EL (cell line): ENCODE measurements at places on chromosomes 4 and X.

GRCh38 chr4:5931526-5931925, 38.6 kb upstream of the CRMP1 start:
- no peak for DNase-seq

GRCh38 chrX:12685541-12685940, 105.7 kb upstream of the PRPS2 start:
- DNase-seq = peak; percentile 19

DNA sequence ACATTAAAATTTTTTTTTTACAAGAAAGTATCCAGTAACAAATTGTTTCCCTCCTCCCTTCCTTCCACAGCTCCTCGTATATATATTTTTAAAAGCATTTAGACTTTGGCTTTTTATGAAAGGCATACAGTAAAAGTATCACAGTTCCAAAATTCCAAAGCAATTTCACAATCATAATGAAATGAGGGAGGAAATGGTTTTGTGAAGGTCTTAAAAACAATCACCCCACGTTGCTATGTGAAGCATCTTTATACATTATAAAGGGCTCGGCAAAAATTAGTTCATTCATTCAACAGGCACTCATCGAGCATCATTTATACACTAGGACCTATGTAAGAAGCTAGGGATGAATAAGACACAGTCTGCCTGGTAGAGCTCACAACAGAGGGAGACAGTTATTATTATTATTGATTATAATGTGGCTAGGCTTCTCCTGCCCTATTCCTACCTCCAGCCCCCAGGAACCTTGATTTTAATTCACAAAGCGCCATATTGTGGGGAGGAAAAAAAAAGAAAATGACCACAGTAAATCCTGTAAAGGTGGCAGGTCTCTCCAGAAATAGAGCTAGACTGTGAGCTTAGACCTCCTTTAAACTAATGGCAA, 239.9 kb downstream of the MAML3 start:
- peak; percentile 43 for DNase-seq

DNA sequence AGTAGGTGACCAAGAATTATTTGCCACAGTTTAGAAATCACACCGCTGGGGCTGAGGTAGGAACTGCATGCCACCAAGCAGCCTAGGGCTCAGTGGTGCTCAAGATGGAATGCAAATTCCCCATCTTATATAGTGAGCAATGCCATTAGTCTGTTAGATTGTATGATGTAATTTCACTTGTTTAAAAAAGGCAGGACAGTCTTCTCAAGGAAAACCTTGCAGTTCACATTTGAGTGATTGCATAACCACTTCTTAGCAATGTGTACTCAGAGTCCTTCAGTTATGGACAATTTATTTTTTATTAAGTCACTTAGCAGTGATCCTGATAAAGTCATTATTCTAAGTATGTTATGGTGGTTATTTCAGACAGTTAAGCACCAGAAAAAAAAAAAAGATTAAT, 142.9 kb upstream of the SFRP2 start:
- no peak for DNase-seq

DNA sequence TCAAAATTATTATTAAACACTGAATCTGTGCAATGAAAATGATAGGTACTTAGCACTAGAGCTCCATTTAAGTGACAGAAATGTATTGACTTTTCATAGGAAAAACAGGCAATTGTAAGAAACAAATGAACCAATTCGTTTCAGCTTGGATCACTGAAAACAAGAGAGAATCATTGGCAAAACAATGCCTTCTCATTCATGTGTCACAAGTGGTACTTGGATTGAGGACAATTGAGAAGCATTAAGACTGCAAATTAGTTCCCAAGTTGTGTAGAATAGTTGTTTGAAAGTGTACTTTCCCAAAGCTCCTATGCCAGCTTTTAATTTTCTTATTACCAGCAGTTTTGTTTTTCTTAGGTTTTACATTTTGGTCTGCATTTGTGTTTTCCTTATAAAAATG, 20.6 kb downstream of the CNKSR2 start:
- no peak for DNase-seq

GRCh38 chrX:24277405-24277804, 36.5 kb downstream of the SUPT20HL2 start:
- no peak for DNase-seq

GRCh38 chr4:151979819-151980218, 219.0 kb upstream of the GATB start:
- DNase-seq = no peak

GRCh38 chr4:77695774-77696173, 90.2 kb downstream of the CXCL13 start:
- DNase-seq = peak; percentile 92

GRCh38 chr4:147732518-147733235, 789 bp downstream of the ARHGAP10 start:
- peak; percentile 52 for DNase-seq

- no peak for DNase-seq
These were observed 11.3 kb downstream of the RAP2C start for GRCh38 chrX:132207996-132208395.

DNA sequence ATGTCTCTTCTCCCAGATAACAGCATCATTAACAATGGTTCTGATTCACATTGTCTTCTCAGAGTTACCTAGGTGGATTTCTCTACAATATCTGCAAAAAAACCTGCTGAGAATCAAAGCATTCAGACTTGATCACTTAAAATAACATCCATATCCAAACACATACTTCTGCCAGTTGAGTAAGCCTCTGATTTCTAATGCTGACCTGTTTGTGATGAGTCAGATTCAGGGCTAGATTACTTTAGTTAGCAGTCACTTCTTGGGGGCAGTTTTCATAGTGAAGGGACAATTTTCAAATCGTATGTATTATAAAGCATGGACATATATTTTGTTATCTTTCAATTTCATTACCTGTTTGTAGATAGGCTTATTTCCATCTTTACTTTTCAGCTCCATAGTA, 35.5 kb downstream of the CCNI start:
- peak; percentile 68 for DNase-seq

GRCh38 chrX:47619486-47620302, at the start of gene SYN1:
TSS of gene SYN1 (minus strand) at chrX:47619857. CDS start at chrX:47619728, 129 bp downstream.
- DNase-seq = peak; percentile 68

- no peak for DNase-seq
These were observed 579.7 kb downstream of the SPRY1 start for GRCh38 chr4:123976285-123976684.

DNA sequence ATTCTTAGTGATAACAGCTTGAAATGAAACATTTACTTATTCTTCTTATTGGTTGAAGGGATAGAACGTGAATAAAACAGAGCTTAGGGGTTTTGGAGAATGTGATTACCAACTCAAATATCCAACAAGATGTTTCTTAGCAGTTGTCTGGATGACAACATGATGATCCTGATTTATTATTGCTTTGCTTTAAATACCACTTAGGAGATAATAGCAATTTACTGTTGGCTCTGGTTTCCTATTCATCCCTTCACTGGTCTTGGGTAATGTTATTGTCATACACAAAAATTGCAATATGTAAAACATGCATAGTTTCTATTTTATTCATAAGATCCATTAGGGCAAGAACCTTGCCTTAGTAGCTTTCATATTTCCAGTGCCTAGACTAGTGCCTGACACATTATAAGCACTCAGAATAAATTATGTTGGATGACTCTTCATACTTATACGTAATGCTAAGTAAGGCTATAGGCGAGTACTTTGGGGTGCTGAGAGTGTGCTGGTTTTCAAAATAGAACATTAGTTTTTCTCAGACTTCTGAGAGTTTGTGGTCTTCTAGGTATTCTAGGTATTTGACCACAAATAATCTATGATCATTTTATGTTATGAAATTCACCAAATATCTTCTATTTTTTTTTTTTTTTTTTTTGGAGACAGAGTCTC, 58.6 kb upstream of the PGRMC2 start:
- DNase-seq = peak; percentile 51

GRCh38 chr4:74005528-74005927, 7.1 kb upstream of the CXCL5 start:
- DNase-seq = no peak

GRCh38 chrX:136999024-136999423, 34.8 kb downstream of the GPR101 start:
- DNase-seq = no peak

- DNase-seq = no peak
These were observed 65.7 kb upstream of the CITED1 start for GRCh38 chrX:72371405-72371804.

- no peak for DNase-seq
These were observed 111.0 kb upstream of the WDR17 start for GRCh38 chr4:175954685-175955084.

- DNase-seq = no peak
These were observed 196.6 kb upstream of the AGA start for GRCh38 chr4:177638871-177639270.

- DNase-seq = no peak
These were observed 218.5 kb upstream of the FGF13 start for GRCh38 chrX:138929926-138930582.

DNA sequence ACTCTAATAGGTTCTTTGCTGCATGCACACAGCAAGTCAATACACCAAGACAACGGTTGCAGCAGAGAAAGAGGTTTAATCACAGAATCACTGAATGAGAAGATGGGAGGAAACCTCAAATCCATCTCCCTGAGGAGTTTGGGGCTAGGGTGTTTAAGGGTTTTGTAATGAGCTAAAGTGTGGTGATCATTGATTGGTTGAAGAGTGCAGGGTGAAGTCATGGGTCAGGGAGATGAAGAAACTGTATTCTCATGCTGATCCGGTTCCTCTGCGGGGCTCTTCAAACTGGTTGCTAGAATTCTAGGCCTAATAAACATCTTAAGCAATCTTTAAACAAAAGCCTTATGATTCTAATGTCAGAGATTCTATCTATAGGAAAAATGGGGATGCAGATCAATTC, 432.5 kb upstream of the FAM47C start:
- DNase-seq = no peak

DNA sequence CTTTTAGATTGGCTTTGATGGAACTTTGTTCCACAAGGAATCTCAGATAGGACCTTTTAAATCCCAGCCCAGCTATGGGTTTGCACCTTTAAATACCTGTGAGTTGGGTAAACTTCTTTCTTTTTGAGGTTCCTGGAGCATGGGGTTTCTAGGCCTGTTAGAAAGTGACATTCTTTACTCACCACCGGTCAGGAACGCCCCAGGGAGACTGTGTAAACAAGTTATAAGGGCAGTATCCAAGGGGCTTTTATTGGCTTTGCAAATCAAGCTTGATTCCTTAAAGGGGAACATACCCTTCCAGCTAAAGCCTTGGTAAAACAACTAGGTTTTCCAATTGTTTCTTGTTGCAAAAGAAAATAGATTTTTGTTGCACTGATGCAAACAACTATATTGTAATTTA, 93.4 kb downstream of the TENT5D start:
- DNase-seq = no peak

GRCh38 chr4:65202165-65202852, 468.0 kb downstream of the EPHA5 start:
- no peak for DNase-seq

DNA sequence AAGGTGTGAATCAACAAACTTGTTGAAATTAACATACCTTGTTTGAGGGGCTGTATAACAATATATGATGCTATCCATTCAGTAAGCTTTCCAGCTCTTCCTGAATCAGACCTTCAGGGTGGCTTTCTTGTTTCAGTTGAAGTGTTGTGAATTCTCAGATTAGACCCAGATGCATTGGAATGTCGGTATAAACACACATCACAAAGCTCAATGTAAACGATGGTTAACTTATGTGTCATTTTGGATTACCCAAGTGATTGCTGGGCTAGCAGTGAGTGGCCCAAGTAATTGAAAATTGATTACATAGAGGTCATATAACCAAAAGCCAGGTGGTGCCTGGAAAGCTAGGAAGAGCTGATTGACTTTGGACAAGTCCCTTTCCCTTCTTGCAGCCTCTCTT, 115.0 kb downstream of the SHROOM4 start:
- no peak for DNase-seq

GRCh38 chr4:106530024-106530361, 161.4 kb upstream of the GIMD1 start:
- no peak for DNase-seq

DNA sequence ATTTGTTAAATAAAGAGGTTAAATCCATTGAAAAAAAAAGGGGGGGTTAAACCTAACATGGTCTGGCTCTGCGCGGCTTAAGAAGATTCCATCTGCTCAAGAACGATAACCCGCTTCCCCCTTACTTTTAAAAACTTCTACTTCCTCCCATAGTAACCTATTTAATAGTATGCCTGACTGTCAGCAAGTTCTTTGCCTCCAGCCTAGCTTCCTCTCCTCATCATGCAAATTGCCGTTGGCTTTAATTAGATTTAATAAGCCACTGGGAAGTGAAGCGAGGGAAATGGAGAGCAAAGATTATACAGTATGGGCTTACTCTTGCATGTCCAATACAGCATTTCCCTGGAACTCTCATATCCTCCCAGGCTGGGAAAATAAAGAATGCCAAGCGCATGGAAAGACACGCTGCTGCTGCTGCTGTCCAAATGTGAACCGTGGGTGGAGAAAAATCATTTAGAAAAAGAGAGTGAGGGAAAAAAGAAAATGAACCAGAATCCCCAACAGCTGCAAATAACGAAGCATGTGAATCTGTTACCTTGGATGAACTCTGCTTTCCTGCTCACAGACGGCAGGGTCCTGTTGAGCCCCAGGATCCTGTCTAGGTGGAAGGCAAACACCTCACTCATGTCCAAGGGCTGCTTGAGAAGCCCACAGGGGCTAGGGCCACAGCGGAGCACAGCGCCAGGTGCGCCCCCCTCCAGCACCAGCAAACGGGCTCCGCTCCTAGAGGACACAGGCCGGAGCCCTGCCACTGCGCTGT, 2.7 kb downstream of the GASK1B start:
- no peak for DNase-seq

DNA sequence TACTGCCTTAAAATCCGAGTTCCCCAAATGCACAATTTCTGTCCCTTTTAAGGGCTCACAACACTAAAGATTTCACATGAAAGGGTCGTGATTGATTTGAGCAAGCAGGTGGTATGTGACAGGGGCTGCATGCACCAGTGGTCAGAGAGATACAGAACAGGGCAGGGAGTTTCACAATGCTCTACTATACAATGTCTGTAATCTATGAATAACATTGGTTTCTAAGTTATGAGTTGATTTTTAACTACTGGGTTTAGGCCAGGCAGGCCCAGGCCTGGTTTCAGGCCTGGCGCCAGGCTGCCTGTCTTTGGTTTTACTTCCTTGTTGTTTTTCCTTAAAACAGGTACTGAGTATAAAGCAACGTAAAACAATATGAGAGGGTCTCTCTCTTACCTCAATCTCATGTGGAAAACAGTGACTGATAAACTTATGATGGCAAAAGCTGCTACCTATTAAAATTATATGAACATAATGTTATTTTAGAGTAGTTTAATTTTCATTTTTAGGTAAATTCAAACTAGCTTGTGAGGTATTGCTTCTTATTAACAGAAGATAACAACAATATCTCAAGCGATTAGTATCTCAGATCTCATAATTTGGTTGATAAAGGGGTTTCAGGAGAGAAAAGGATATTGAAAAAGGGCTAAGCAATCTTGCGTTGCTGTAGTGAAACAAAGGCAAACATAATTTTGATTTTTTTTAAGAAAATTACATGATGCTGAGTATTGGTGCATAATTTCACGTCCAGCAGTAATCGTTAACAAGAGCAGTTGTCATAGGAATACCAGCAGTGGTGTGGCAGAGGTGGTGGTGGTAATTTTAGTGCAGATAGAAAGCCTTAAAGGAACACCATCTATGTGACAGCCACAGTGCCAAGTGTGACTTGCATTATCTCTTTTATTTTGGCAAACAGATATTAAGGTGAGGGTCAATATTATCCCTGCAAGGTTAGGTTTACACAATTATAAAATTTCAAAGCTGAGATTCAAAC, 944.4 kb upstream of the GRID2 start:
- no peak for DNase-seq

- no peak for DNase-seq
These were observed 1938.9 kb upstream of the TENM3 start for GRCh38 chr4:180304321-180304720.
